ENCODE measurements at places on chromosomes 7 and 10.

- no peak for DNase-seq
Observed at GRCh38 chr7:30990673-30991170, 27.0 kb downstream of the GHRHR start.

DNA sequence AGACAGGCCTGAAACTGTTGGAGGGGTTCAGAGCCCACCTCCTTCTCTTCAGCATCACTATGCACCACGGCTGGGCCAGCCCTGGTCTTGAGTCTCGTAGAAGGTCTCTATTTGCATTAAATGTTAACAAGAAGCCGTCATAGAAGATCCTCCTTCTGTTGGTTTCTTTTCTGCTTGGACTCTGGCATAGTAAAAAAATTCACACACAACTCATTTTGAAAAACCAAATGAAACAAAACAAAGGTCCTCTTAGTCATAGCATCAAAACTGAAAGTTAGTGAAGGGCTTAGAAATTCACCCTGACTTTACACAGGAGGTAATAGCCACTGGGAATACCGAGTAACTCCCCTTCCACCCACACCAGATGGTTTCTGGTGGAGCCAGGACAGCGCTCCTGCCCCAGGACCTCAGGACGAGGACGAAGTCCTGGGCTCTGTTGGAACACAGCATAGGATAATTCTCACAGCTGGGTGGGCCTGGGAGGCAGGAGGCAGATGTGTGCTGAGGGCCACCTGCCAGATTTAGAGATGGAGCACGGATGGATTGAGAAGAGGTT lies 248.4 kb upstream of the KLF6 start:
- no peak for DNase-seq

DNA sequence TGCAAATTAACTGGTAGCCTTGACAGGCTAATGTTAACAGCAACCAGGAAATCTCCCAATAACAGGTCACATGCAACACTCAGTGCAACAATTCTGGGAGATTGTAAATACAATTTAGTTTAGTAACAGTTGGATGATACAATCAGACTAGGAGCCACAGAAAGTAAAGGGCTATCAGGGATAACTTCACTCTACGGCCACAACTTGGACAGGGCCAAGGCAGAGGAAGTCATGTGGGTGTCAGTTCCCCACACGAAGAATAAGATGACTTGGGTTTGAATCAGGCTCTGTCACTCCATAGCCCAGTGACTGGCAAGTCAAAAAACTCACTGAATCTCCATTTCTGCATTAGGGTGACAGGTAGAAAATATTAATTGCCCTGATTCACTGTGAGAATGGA lies 217.3 kb upstream of the CCDC6 start:
- no peak for DNase-seq

DNA sequence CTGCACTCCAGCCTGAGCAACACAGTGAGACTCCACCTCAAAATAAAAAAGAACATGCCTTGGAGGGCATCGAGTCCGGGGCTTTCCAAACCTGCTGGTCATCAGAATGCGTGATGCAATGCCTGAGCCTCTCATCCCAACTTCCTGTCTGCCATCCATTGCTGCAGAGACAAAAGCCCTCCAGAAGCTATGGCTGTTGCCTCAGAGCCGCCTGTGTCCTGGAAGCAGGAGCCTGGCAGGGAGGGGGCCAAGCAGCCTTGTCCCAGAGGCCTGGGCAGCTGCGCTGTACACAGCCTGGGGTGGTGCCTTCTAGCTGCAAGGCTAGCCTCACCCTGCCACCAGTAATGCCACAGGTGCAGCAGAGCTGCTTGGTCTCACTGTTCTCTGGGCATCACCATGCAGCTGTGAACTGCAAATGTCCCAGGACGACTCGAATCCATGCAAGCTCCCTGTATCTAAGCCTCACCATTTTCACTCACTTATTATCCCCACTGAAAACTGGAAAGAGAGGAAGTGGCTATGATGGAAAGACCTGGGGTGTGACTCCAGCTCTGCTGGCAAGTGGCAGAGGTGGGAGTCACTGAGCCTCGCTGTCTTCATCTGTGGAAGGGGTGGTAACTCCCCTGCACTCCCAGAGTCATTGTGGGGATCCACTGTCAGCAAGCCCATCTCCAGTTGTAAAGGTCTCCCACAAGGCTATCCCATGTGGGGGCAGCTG lies 7.0 kb downstream of the ALOX5 start:
- no peak for DNase-seq

Measured in Ammon's horn (tissue), 1 donor.